ENCODE measurements at places on chromosomes 5 and 9. TPM values are rescaled to one million over a fixed set of nuclear protein-coding genes. Genes with fewer than 3 reads are reported as not detected.

GRCh38 chr5:37554938-37555337, 175.8 kb downstream of the WDR70 start:
- H3K4me3 ChIP-seq: no peak overlapping the region
- peak; percentile 7 for DNase-seq
- H3K27ac ChIP-seq: no peak overlapping the region
- peaks cover 9% of the 10 kb centered on the region for H3K36me3 ChIP-seq

DNA sequence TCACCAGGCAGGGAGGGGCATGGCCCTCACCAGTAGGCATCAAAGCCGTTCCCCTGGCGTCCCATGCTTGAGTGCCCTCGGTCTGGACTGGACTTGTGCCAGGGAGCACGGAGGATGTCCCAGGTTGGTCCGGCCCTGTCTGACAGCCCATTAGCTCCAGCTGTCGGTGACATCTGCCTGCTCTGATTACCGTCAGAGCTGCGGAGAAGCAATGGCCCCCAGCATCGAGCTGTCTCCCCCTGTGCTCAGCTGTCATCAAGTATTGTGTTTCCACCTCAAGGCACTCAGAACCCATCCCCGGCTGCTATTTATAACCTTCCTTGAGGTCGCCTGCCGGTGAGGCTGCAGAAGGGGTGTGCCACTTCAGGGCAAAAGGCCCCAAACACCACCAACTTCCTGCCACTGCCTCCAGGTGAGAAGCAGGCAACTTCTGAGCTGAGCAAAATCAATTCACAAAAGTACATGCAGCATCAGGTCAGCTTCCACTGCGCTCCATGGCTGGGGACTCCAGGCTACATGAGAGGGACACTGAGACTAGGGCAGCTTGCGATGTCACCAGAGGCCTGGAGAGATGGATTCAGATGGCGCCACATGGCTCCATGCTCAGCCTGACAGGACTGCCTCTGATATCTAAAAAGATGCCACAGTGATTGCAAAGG, 142.7 kb downstream of the C5orf15 start:
- H3K27ac ChIP-seq: peak overlapping the region; percentile 62
- no peaks in the 10 kb centered on the region for H3K36me3 ChIP-seq
- DNase-seq: peak; percentile 73
- H3K4me1 ChIP-seq: peaks cover 37% of the 10 kb centered on the region
- H3K4me3 ChIP-seq: no peak overlapping the region

- no peaks in the 10 kb centered on the region for H3K36me3 ChIP-seq
- peaks cover 2% of the 10 kb centered on the region for H3K27me3 ChIP-seq
- no peak overlapping the region for H3K4me3 ChIP-seq
- no peaks in the 10 kb centered on the region for H3K4me1 ChIP-seq
- no peak overlapping the region for H3K27ac ChIP-seq
- DNase-seq: no peak
These were observed 117.9 kb upstream of the FST start for GRCh38 chr5:53362521-53362941.

The TICAM2 gene
- total RNA-seq: 0.27 TPM

The SLC6A19 gene
- total RNA-seq: not detected

The CNOT6 gene
- total RNA-seq: 28.4 TPM

The GRXCR2 gene
- not detected for total RNA-seq

DNA sequence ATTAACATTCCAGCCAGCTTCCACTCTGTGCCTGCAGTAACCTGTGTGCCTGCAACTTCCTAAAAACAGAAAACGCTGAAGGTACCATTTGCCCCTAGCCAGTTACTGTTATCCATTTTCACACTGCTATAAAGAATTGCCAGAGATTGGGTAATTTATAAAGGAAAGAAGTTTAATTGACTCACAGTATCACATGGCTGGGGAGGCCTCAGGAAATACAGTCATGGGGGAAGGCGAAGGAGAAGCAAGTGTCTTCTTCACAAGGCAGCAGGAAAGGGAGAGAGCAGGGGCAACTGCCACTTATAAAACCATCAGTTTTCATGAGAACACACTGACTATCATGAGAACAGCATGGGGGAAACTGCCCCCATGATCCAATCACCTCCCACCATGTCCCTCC, 31.2 kb downstream of the PTCD2 start:
- no peak overlapping the region for H3K4me3 ChIP-seq
- DNase-seq: no peak
- H3K27me3 ChIP-seq: no peaks in the 10 kb centered on the region

DNA sequence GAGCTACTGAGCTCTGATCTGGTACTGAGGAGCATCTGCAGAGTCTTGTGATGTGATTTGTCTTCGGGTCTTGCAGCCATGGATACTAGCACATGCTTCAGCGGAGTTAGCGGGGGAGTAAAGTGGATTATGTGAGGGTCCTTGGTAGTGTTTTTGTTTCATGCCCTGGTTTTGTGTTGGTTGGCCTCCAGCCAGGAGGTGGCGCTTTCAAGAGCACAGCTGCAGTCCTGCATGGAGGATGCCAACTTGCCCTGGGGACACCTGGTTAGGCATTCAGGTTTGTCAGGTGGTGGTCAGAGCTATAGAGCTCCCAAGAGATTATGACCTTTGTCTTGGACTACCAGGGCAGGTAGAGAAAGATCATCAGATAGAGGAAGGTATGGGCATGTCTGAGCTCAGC, 185.8 kb upstream of the CDH6 start:
- H3K27me3 ChIP-seq: no peaks in the 10 kb centered on the region
- peak; percentile 1 for DNase-seq
- no peaks in the 10 kb centered on the region for H3K4me1 ChIP-seq
- H3K36me3 ChIP-seq: no peaks in the 10 kb centered on the region
- no peak overlapping the region for H3K27ac ChIP-seq

GRCh38 chr9:134101623-134102149, 33.9 kb upstream of the BRD3 start:
- no peak overlapping the region for H3K27ac ChIP-seq
- peaks cover 11% of the 10 kb centered on the region for H3K27me3 ChIP-seq
- DNase-seq: no peak
- no peak overlapping the region for H3K4me3 ChIP-seq

The PCDHA1 gene
- total RNA-seq: not detected

The FNIP1 gene
- 16.0 TPM for total RNA-seq

DNA sequence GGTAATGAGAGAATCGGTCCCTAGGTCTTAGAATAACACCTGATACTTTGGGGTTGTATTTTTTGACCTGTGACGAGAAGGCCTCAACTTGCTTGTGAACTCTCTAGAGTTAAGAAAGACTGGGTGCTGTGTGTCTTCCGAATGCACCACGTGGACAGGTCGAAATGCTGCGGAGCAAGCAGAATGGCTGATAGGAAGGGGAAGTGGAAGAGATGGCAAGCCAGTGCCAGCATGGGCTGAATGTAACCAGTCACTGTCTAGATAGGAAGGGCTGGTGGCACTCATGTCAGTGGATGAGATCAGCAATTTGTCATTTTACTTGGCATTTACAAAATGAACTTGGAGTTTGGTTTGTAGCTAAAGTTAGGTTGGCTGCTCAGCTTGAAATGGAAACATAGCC, 5.6 kb downstream of the OTULINL start:
- DNase-seq: no peak
- no peak overlapping the region for H3K27ac ChIP-seq
- peaks cover 84% of the 10 kb centered on the region for H3K4me1 ChIP-seq

The UBE2QL1 gene
- not detected for total RNA-seq

DNA sequence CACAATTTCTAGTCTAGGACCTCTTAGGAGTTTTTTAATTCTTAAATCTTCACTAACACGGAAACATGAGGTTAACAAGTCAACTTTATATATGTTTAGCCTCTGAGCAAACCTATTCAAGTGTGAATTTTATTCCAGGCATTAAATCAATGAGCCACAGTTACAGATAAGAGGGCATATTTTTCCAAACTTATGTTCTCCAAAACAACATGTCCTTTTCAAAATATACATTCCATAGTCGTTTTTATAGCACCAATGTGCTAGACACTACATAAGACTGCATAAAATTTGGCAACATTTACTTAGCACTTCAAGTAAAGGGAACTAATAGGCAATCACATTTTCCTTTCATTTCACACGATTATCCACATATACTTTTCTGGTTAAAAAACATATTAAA, 6.5 kb downstream of the TMEM245 start:
- no peaks in the 10 kb centered on the region for H3K27me3 ChIP-seq
- H3K4me3 ChIP-seq: no peak overlapping the region
- peaks cover 86% of the 10 kb centered on the region for H3K4me1 ChIP-seq
- no peak for DNase-seq
- peaks cover 28% of the 10 kb centered on the region for H3K36me3 ChIP-seq

- no peak for DNase-seq
- H3K36me3 ChIP-seq: no peaks in the 10 kb centered on the region
- no peaks in the 10 kb centered on the region for H3K27me3 ChIP-seq
- H3K27ac ChIP-seq: no peak overlapping the region
- no peaks in the 10 kb centered on the region for H3K4me1 ChIP-seq
These were observed 219.8 kb downstream of the FBXL7 start for GRCh38 chr5:15719784-15720183.

DNA sequence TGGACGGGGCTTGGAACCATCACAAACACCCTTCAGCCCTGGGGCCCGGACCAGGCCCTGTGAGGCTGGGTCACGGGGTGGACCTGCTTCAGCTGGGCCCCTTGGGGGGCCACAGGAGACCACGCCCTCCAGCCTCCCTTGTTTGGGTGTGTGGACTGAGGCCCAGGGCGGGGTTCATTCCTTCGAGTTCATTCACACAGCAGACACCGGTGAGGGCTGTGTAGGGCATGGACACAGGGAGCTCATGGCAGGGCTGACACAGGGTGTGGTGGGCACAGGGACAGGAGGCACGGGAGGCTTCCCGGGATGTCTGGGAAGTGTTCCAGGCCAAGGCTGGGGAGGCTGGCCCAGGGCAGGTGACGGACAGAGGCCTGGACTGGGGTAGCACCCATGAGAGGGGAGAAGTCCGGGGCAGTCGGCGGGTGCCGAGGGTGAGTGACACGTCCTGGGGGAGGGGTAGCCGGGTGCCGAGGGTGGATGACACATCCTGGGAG, 8.9 kb downstream of the DNLZ start:
- H3K27me3 ChIP-seq: no peaks in the 10 kb centered on the region
- no peak overlapping the region for H3K27ac ChIP-seq
- DNase-seq: no peak
- H3K4me3 ChIP-seq: no peak overlapping the region
- H3K4me1 ChIP-seq: no peaks in the 10 kb centered on the region

The IFNA13 gene
- total RNA-seq: not detected

DNA sequence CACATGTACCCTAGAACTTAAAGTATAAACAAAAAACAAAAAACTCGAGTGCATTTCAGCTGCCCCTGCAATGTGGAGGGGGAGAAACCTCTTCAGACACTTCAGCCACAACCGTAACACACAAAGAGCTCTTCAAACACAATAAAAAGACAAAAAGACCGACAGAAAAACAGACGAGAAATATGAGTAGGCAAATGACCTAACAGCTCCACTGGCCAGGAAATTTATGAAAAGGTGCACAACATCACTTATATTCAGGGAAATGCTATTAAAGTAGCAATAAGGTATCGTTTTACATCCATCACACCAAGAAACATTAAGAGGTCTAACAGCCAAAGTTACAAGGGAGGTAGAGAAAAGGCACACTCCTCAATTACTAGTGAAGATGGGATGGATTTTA, 6.2 kb downstream of the ZBED3 start:
- no peak overlapping the region for H3K4me3 ChIP-seq
- H3K4me1 ChIP-seq: peaks cover 12% of the 10 kb centered on the region
- H3K36me3 ChIP-seq: peaks cover 27% of the 10 kb centered on the region
- no peaks in the 10 kb centered on the region for H3K27me3 ChIP-seq
- no peak overlapping the region for H3K27ac ChIP-seq
- no peak for DNase-seq

DNA sequence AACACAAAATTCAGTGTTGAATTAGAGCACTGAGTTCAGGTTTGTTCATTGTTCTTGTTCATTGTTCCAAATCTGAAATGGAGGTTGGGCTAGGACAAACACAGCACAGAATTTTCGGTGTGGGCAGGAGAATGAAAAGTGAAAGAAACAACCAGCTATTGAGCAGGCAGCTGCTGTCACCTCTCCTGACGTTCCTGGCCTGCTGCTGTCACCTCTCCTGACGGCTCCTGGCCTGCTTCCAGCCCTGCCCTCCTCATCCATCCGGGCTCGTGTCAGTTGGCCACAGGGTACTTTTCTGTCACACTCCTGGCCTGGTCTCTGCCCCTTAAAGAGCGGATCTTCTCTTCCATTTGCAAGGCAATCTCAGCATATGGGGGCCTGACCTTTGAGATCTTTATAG, 45.2 kb upstream of the CKMT2 start:
- H3K27me3 ChIP-seq: no peaks in the 10 kb centered on the region
- H3K27ac ChIP-seq: peak overlapping the region; percentile 5
- peaks cover 16% of the 10 kb centered on the region for H3K4me1 ChIP-seq

DNA sequence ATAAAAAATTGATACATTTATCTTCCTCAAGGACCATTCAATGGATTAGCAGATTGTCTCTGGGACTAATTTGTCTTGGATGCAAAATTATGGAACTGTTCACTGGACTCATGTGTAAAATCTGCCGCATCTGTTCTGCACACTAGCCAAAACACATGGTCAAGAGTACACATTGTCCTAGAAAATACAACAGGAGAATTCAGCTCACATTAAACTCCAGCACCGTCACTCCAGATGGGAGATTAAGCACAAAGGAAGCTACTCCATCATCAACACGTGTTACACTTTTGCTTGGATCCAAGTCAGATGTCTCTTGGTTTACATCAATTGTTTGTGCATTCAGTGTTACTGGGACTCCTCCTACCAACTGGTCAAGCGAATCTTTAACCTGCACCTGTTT, 28.8 kb downstream of the C5 start:
- no peak overlapping the region for H3K4me3 ChIP-seq
- H3K27ac ChIP-seq: no peak overlapping the region
- DNase-seq: no peak
- H3K27me3 ChIP-seq: no peaks in the 10 kb centered on the region
- no peaks in the 10 kb centered on the region for H3K36me3 ChIP-seq
- no peaks in the 10 kb centered on the region for H3K4me1 ChIP-seq

- H3K27me3 ChIP-seq: peaks cover 17% of the 10 kb centered on the region
- H3K4me1 ChIP-seq: no peaks in the 10 kb centered on the region
- DNase-seq: no peak
- no peaks in the 10 kb centered on the region for H3K36me3 ChIP-seq
- H3K4me3 ChIP-seq: no peak overlapping the region
These were observed 174.9 kb upstream of the SMIM23 start for GRCh38 chr5:171610686-171611085.

The CARTPT gene
- not detected for total RNA-seq

GRCh38 chr9:113299800-113300292, 3.3 kb downstream of the RNF183 start:
- no peak for DNase-seq
- H3K36me3 ChIP-seq: no peaks in the 10 kb centered on the region
- H3K27me3 ChIP-seq: no peaks in the 10 kb centered on the region
- H3K4me3 ChIP-seq: no peak overlapping the region

The PCDHGA10 gene
- total RNA-seq: not detected

- H3K36me3 ChIP-seq: no peaks in the 10 kb centered on the region
- peaks cover 78% of the 10 kb centered on the region for H3K4me1 ChIP-seq
- H3K4me3 ChIP-seq: peak overlapping the region; percentile 47
- H3K27ac ChIP-seq: peak overlapping the region; percentile 86
- DNase-seq: peak; percentile 68
These were observed 10.4 kb upstream of the TCF7 start for GRCh38 chr5:134103998-134104654.

- no peak overlapping the region for H3K27ac ChIP-seq
- H3K4me3 ChIP-seq: no peak overlapping the region
- DNase-seq: no peak
- H3K27me3 ChIP-seq: no peaks in the 10 kb centered on the region
These were observed 388.0 kb downstream of the ACTL7B start for GRCh38 chr9:108467653-108468324.

Measured in activated CD8-positive, alpha-beta T cell treated with anti-CD3 and anti-CD28 coated beads for 36 hours (primary cell).